Stimulated activated CD8-positive, alpha-beta memory T cell treated with anti-CD3 and anti-CD28 coated beads, Interleukin-7, amount 100 ng/mL, for 48 hours (primary cell): ENCODE measurements at places on chromosomes 5 and 9.
A peak's percentile ranks its signal among the peaks of the same experiment; 100 is the strongest.

DNA sequence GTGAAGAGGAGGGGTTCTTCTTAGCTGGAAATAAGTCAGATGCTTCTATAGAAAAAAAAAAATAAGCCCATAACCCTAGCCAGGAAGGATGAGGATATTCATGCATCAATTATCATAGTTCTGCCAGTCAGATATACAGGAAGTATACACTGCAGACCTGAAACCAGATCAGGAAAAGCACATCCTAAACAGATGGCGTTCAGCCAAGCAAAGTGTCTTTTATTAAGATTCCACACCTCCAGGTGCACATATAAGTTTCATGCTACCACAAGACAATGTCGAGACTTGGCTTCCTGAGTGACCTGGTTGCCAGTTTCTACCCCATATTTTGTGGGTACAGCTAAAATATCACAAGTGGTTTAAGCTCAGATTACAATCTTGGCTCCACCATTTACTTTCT is 108.3 kb downstream of the CETN3 start:
- no peak for DNase-seq

- no peak for DNase-seq
Observed at GRCh38 chr5:56168066-56168478, 65.1 kb downstream of the ANKRD55 start.

DNA sequence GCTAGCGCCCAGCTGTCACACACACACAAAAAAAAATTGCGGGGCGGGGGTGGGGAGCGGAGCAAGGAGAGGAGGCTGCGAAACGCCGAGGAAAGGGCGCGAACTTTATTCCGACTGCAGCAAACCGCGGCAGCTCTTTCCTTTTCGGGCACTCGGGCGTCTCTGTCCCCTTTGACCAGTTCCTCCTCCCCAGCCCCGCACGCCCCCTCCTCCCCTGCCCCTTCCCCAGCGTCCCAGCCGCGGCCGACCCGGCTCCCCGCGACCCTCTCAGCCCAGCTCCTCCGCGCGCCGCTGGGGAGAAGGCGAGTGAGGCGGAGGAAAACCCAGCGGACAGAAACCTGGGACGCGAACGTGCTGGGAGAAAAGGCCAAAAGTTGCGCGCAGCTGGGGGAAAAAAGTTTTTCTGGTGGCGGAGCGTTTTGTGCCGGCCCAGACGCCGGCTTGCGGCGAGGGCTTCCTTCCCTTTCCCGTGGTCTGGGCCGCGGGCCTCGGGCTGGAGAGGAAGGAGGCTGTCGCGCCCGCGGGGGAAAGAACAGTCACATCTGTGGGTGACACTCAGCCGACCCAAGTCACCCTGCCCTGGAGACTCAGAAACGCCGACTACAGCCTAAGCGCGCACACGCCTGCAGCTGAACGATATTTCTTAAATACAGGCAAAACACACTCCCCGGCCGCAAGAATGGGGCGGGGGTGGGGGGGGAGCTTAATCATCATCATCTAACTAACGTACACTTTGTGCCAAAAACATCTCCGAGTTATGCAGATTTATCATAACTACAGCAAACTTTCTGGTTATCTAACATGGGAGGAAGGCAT is 1.1 kb upstream of the BNC2 start:
- DNase-seq: no peak

DNA sequence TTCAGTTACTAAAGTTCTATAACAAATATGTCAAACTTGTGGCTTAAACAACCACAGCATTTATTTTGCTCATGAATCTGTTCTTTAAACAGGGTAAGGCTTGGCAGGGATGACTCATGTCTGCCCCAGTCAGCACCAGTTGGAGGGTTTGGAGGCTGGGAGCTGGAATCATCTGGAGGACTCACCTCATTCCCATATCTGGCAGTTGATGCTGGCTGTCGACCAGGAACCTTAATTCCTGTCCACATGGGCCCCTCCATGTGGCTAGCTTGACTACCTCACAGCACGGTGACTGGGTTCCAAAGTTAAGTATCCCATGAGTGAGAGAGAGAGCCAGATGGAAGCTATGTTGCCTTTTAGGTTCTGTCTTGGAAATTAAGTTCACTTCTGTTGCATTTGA is 13.8 kb upstream of the CCL28 start:
- no peak for DNase-seq

DNA sequence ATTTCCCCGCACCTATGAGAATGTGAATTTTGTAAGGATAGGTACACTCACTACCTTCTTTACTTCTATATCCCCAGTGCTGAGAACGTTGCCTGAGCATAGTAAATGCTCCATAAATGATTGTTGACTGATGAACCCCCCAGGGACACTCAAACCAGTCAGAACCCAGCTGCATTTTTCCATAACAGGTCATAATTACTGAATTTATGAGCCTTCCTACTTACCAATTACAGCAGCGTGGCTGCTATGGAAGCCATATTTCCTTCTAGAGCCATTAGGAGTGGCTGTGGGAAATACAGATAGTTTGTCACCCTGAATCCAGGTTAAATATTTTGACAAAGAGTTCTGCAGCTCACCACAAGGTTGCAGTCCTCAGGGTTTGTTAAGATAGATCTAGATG is 135.0 kb downstream of the TAF11L14 start:
- no peak for DNase-seq

DNA sequence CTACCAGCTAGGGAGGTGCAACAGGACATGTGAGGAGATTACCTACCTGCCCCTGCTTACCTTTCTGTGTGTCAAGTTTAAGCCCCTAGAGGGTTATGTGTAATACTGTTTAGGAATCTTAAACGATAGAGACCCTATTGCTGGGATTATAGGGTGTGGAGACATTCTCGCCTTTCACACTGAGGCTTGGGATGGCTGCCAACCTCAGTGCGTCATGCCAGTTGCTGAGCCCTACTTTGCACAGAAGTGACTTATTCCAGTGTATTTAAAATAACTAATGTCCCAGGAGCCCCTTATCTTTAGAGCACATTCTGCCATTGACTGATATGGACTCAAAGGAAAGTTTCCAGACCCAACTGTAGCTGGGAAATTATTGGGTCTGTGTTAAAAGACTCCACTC is 76.6 kb upstream of the XPA start:
- no peak for DNase-seq

GRCh38 chr5:10705747-10706146 is 55.3 kb downstream of the DAP start:
- no peak for DNase-seq

DNA sequence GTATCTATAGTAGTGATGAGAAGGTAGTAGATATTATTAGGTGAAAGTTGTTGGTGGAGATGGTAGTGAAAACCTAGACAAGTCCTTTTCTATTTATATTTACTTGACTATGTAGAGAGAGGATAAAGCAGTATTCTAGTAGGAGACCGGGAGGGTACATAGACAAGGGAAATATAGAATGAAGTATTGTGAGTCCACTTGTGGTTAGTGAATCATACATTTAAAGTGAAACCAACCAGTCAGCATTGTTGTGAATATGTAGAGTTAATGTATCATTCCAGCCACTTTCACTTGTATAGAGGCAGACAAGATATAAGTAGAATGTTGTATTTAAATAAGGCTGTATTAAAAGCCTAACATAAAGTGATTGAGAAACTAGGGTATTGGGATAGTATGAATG is 1711.3 kb upstream of the ACO1 start:
- DNase-seq: no peak

DNA sequence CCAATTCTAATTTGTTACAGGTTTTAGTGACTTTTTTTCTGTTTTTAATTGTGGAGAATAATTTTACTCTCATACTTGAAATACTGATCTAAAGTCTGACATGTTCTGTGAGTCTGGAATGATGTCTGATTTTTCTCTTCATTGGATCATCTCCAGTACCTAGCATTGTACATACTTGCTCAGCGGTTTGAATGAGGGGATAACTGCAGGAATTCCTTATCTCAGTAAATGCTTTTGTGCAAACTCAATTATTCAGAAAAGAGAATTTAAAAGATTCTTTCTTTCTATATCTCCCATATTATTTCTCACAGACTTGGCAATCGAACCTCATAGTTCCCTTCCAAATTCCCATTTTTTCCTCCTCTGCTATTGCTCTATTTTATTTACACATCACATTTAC is 397.9 kb upstream of the SGCD start:
- no peak for DNase-seq

DNA sequence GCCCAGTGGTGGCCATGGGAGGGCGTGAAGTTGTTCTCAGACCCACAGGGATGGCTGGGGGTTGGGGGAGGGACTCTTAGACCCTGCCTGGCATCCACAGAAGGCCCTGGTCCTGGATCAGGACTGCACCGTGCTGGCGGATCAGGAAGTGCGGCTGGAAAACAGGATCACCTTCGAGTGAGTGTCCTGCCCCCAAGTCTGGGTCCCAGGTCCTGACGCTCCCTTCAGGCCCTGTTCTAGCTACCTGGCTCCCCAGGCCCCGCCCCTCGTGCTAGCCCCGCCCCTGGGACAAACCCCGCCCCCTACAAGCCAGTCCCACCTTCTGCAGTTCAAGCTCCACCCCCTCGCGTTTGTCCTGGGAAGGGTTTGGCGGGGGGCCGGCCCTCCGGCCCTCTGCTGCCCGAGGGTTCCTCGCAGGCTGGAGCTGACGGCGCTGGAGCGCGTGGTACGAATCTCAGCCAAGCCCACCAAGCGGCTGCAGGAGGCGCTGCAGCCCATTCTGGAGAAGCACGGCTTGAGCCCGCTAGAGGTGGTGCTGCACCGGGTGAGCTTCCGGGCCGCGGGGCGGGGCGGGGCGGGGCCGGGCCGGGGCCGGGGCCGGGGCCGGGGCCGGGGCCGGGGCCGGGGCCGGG is 12.9 kb downstream of the RGS14 start:
- DNase-seq: peak; percentile 57

- DNase-seq: no peak
Observed at GRCh38 chr5:132669455-132669820, 4.4 kb upstream of the IL4 start.

DNA sequence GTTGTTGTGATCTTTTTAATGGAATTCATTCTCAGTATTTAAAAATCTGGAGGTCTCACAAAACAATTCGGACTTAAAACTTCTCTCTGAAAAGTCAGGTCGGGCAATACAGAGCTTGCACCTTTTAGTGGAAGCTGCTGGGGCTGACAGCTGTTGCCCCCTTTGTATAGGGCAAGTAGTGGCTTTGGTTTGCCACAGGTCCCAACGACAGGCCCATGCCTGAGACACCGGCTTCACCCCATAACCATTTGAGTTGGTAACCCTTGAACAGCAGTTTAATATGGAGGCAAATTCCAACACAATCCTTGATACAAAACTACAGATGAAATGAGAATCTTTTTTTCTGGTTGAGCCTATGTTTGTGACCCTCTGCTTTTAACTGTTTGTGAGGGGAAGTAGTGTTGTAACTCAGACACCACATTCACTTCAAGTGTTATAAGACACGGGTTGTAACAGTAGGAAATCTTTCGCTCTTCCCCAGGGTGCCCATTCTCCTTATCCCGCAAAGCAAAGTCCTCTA is 752 bp upstream of the GLRX start:
- no peak for DNase-seq
